ENCODE measurements at places on chromosomes 2 and 18.

GRCh38 chr2:143420313-143420712 lies 291.1 kb downstream of the ARHGAP15 start:
- DNase-seq: no peak

- DNase-seq: no peak
Observed at GRCh38 chr2:74991977-74992376, 33.5 kb downstream of the POLE4 start.

- DNase-seq: no peak
Observed at GRCh38 chr2:39728941-39729351, 50.1 kb downstream of the THUMPD2 start.

DNA sequence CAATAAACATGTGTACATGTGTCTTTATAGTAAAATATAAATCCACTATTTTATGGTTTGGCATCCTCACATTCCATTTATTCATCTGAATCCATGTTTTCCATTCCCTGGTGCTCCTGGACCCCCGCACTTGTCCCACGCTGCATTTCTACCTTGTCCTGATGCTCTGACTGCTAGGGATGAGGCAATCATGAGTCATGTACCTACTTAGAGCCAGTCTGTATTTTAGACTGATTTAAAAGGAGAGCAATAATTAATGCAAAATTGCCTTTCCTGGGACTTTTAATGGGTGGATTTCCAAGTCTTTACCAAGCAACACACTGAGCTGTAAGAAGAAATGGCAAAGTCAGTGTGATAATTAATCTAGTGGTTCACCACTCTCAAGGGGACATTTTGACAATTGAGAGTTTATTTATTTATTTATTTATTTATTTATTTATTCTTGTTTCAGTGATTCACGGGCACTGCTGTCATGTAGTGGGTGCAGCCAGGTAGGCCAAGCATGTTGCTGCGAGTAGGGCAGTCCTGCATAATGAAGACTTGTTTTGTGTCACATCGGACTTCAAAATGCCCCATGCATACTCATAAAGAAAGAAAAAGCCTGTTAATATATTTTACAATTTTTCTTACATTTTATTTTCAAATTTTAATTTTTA lies 419.3 kb upstream of the VWC2L start:
- no peak for DNase-seq

- no peak for DNase-seq
Observed at GRCh38 chr2:66535574-66536289, 100.8 kb downstream of the MEIS1 start.

DNA sequence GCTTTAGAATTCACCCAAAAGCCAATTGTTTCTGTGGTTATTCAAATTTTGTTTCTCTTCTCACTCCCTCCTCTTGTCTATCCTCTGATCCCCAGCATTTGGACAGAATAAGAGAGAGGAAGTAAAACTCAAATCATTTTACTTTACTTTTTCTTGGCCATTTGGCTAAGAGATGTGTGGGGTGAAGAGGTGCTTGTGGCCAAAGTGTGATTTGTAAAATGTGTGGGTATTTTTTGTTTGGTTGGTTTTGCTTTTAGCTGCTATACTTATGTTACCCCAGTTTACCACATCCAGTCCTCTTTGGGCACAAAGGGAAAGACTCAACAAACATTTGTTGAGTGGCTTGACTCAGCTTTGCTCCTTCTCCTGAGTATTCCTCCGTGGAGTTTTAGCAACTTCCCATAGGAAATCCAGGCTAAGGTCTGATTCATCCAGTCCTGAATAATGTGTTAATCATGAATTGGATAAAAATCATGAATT lies 109.1 kb upstream of the CYP1B1 start:
- DNase-seq: no peak

- no peak for DNase-seq
Observed at GRCh38 chr2:241107031-241107783, 5.1 kb upstream of the MTERF4 start.

- DNase-seq: no peak
Observed at GRCh38 chr18:75400366-75400765, 27.1 kb downstream of the SMIM21 start.

DNA sequence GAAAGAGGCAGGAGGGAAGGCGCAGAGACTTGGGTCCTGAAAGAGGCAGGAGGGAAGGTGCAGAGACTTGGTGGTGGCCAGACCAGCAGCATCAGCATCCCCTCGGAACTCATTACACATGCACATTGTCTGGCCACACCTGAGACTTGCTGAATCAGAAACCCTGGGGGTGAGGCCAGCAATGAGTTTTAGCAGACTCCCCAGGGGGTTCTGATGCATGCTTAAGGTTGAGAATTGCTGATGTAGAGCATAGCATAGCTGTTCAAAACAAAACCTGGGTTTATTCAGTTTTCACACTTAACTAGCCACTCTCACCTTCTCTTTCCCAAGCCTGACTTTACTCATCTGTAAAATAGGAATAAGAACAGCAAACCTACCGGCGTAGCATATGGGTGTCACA lies 122.9 kb downstream of the MRO start:
- no peak for DNase-seq

DNA sequence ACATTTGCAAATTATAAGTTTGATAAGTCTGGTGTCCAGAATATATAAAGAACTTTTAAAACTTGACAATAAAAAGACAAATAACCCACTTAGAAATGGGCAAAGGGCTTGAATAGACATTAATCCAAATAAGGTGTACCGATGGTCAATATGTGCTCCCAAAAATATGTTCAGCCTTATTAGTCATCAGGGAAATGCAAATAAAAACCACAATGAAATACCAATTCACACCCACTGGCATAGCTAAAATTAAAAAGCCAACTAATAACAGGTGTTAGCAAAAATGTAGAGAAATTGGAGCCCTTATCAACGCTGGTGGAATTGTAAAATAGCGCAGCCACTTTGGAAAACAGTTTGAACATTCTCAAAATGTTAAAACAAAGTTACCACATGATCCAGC lies 79.0 kb upstream of the SCG2 start:
- DNase-seq: no peak

GRCh38 chr2:202408546-202409140 lies 32.5 kb downstream of the BMPR2 start:
- DNase-seq: no peak

- no peak for DNase-seq
Observed at GRCh38 chr2:78980871-78981270, 44.6 kb upstream of the REG3G start.

GRCh38 chr2:165239856-165240515 lies 772 bp downstream of the SCN2A start:
- DNase-seq: no peak

DNA sequence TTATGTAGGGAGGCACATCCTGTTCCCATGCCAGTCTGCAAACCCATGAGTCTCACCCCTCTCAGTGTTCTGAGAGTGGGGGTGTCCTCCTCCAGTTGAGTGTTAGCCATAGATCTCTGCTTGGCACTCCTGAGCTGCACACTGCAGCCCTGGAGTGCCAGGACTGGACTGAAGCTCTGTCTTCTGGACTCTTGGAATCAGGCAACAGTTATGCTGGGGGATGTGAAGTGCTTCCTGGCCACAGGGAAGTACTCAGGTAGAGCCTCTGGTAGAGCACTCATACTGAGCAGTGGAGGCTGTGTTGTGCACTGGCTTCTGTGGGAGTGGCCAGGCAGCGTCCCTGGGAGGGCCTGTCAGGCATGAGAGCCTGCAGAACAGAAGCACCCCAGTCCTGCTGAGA lies 43.0 kb downstream of the SERPINB7 start:
- DNase-seq: no peak

DNA sequence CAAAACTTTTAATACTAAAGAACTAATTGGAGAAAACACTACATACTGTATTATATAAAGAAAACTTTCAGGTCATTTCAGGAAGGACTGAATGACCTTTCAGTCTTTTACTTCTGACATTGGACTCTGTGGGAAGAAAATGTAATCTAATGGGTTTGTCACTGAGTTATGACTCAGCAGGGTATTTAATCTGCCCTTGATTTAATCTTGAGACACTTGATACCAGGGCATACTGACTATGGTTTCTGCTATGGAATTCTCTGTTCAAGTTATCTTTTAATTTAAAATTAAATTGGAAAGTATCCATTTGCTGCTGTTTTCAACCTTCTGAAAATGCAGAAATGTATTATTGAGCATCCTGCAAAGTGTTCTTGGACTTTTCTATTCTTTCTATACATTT lies 354.2 kb upstream of the GALNT5 start:
- DNase-seq: no peak

DNA sequence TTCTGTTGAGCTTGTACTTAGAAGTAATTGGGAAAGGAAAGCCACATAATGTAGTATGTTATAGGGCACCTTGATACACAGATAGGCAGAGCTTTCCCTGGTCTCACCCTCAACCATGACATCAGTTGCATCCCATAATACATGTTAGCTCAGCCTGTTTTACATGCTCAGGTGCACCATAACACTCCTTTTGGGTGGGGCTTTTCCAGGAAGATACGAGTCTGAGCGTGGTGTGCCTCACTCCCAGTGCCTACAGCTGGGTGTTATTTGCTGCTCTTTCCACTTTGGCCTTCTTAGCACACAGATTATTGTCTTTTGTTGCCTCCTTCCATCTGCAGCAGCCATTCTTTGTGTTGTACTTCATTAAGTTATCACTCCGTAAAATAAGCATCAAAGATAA lies 11.9 kb downstream of the TTC39C start:
- no peak for DNase-seq

- no peak for DNase-seq
Observed at GRCh38 chr2:226984750-226985582, 149.1 kb downstream of the RHBDD1 start.

DNA sequence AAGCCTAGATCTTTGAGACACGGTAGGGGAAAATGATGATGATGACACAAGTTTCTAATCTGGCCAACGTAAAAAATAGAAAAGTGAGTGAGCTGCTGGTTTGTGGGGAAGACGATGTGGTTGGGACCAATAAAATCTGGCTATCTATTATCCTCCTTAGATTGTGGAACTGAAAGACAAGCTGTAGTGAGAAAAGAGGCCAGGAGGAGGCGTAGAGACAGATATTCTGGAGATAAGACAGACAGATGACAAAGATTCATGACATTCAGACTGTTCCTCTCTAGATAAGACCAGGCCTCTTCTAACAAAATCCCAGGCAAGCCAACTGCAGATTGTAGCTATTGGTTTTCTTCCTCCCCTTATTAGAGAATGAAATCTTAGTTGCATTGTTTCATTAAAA lies 376.3 kb upstream of the UBE2E3 start:
- no peak for DNase-seq

GRCh38 chr2:29817801-29818680 lies 103.3 kb downstream of the ALK start:
- DNase-seq: no peak

GRCh38 chr2:94869552-94870439 lies 1.4 kb upstream of the TEKT4 start:
- DNase-seq: no peak

DNA sequence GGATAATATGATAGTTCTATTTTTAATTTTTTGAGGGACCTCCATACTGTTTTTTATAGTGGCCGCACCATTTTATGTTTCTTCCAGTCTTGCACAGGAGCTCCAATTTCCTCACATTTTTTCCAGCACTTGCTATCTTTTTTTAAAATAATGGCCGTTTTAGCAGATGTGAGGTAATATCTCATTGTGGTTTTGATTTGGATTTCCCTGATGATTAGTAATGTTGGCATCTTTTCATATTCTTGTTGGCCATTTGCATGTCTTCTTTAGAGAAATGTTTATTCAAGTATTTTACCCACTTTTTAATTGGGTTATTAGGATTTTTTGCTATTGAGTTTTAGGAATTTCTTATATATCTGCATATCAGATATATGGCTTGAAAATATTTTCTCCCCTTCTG lies 29.9 kb upstream of the NAPG start:
- no peak for DNase-seq

- no peak for DNase-seq
Observed at GRCh38 chr2:191710411-191710900, 32.5 kb downstream of the NABP1 start.

GRCh38 chr18:34695310-34695709 lies 14.8 kb upstream of the DTNA start:
- DNase-seq: no peak

GRCh38 chr2:17821080-17821479 lies 4.8 kb downstream of the MSGN1 start:
- DNase-seq: no peak

- DNase-seq: no peak
Observed at GRCh38 chr18:57352271-57352701, at the start of gene ST8SIA3. ST8SIA3 (plus strand) TSS chr18:57352557; CDS start chr18:57352847, 290 bp downstream.

GRCh38 chr2:181440344-181440743 lies 16.8 kb upstream of the ITGA4 start:
- DNase-seq: no peak

- no peak for DNase-seq
Observed at GRCh38 chr2:37189452-37190153, 1.1 kb upstream of the SULT6B1 start.

Data from stimulated activated CD4-positive, alpha-beta T cell treated with anti-CD3 and anti-CD28 coated beads, TNF-alpha, amount 100 ng/mL, for 24 hours (primary cell).